ENCODE measurements at places on chromosomes 6 and 20.

- DNase-seq: no peak
These were observed 89.1 kb upstream of the F13A1 start for GRCh38 chr6:6409397-6410030.

GRCh38 chr6:9412951-9413559 is 977.7 kb upstream of the SLC35B3 start:
- peak; percentile 24 for DNase-seq

- DNase-seq: no peak
These were observed 168.5 kb upstream of the ID4 start for GRCh38 chr6:19668710-19669109.

GRCh38 chr6:156418253-156418652 is 358.9 kb upstream of the ARID1B start:
- no peak for DNase-seq

GRCh38 chr20:21862259-21862946 is 156.9 kb downstream of the PAX1 start:
- no peak for DNase-seq

Data from activated CD4-positive, alpha-beta T cell treated with anti-CD3 and anti-CD28 coated beads, Interleukin-2, amount 50 U/mL, for 16 hours (primary cell).